MV-4-11 (cell line): ENCODE measurements at places on chromosomes 1 and 21.
A peak's percentile ranks its signal among the peaks of the same experiment; 100 is the strongest.

DNA sequence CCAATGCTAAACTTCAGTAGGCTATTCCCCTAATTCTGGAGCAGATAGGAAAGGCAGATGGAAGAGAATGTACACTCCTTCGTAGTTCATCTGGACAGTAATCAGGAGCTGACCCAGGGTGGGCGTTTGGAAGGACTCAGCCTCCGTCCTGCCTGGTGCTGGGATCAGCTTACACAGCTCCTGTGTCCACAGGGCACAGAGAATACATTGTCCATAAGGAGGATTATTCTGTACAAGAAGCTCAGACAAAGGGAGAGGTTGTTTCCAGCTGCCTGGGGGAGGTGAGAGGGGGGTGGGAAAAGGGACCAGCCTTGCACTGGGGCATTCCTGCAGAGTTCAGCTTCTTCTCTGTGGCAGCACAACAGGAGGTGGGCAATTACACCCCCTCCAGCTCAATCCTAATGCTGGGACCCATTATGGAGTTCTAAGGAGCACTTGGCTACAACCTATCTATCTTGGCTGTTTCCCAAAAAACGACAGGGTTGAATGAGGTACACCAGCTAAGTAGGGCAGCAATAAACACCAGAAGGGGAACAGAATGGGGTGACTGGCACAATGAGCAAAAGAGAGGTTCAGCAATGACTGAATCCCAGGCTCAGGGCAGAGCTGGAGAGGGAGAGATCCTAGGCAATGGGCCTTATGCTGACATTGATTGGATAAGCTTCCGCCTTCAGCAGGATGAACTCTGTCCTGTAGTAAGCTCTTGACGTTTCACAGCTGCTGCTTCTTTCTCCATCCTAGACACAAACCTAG is 7.4 kb downstream of the MED8 start:
- no peak for DNase-seq

- DNase-seq: no peak
These were observed 411.0 kb downstream of the CAMTA1 start for GRCh38 chr1:7196036-7196911.

DNA sequence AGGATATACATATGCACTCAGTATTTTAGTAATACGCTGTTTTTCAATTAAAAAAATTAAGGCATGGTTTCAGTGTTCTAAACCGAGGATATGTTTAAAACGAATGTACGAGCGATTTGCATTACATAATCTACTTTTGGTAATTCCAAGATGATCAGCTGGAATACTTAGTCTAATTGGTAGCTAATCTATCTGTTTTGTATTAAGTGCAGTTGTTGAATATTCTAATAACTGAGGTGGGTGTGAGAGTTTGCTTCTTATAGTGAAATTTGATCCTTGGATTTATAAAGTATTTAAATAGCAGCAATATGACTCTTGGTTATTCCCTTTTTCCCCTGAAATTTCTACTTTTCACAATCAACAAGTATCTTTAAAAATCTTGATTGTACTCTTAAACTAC is 1.3 kb downstream of the RNF2 start:
- DNase-seq: no peak

DNA sequence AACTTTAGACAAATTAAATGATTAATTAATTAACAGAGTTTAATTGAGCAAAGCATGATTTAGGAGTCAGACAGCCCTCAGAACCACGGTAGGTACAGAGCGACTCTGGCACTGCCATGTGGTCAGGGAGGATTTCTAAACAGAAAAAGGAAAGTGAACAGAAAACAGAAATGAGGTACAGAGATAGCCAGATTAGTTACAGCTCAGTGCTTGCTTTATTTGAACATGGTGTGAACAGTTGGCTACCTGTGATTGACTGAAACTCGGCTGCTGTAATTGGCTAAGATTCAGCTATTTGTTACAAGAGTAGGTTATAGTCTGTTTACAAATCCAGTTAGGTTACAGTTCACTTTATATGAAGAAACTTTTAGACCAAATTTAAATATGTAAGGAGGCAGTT is 163.0 kb upstream of the TNR start:
- no peak for DNase-seq

DNA sequence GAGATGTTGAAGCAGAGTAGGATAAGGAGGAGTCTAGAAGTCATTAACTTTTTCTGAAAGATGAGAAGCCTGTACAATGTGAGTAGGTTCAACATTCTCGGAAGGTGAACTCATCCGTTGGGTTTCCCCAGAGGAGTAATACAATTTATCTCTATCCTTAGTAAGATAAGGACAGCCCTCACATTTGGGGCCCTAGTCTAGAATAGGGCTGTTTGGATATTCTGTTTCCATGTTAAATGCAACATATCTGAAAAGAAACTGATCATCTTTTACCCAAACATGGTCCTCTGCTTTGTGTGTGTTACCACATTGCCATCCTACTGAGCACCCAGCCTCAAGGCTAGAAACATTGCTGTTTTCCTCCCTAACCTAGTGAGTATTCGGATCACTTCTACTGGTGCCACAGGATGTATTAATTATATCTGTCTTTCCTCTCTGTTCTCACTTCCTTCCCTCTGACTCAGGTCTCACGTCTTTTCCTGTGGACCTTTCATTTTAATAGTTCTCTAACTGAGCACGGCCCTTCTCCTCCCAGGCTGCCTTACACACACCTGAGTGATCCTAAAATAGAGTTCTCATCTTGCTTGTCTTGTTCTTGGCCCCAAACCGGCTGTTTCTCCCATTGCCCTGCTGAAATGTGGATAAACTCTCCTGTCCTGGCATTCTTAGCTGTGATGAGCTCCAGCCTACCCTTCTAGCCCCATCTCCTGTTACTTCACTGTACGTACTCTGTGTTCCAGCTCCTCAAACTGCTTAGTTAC is 91.7 kb downstream of the CDC14A start:
- DNase-seq: no peak

GRCh38 chr1:15014516-15014915 is 139.0 kb upstream of the TMEM51 start:
- no peak for DNase-seq

- DNase-seq: peak; percentile 92
These were observed 62.2 kb upstream of the ATP1B1 start for GRCh38 chr1:169044296-169044695.

DNA sequence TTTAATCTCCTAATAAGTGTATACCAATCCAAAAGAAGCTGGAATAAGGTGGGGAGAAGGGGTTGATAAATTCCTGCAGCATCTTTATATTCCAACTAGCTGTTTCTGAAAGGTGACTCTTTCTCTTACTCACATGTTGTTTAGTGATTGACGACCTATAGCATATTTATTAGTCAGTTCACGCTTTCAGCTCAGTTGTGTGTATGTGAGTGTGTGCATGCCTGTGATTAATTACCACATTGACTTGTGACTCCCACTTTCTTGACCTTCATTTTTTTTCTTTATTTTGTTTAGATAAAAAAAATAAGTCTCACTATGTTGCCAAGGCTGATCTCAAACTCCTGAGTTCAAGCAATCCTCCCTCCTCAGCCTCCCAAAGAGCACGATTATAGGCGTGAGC is 44.4 kb downstream of the ATP2B4 start:
- no peak for DNase-seq

DNA sequence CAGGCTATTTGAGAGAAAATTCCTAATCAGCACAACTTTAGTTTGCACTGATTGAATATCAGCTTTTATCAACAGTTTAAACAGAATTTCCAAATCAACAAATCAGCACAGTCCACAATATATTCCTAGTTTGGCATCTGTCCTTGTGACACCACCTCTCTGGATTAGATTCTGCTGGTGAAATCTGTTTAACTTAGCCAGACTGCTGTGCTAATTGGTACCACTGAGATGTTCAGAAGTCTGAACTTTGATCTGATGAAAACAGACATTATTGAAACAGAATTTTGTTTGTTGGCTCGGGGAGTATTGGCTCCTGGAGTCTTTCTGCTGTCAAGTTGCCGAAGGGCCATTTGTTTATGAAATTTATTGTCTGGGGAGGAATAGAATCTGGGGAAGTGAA is 17.0 kb upstream of the NGF start:
- no peak for DNase-seq

GRCh38 chr1:230749635-230750034 is 2.4 kb downstream of the CAPN9 start:
- DNase-seq: no peak

DNA sequence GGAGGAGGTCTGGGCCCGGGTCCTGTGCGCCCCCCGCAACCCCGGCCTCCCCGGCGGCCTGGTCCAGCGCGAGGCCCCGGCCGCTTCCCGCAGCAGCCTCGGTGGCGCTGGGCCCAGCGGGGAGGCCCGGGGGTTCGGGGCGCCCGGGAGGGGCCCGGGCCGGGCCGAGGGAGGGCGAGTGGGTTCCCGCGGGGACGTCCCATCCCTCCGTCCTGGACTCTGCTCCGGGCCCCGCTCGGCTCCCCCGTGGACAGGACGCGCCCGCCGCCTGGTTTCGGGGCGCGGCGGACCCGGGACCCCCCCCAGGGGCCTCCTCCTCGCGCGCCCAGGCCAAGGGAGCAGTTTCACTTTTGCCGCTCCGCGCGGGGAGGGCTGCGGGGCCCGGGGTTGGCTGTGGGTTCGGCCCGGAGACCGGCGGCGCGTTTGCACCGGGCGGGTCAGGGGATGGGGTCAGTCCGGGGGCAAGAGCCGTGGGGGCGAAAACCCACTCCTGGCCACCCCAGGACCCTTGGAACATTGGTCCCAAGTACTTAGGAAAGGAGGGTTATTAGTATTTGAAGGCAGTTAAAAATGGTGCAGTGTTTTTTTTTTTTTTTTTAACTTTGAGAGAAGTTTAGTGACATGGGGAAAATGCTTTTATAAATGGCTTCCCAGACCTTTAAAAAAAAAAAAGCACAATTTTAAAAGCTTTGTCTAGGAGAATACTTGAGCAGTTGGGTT is 677 bp downstream of the AGPAT3 start:
- DNase-seq: no peak
